ENCODE measurements at places on chromosomes 2 and 18.

GRCh38 chr18:49189772-49190171 lies 239.0 kb upstream of the SMAD7 start:
- DNase-seq = no peak

DNA sequence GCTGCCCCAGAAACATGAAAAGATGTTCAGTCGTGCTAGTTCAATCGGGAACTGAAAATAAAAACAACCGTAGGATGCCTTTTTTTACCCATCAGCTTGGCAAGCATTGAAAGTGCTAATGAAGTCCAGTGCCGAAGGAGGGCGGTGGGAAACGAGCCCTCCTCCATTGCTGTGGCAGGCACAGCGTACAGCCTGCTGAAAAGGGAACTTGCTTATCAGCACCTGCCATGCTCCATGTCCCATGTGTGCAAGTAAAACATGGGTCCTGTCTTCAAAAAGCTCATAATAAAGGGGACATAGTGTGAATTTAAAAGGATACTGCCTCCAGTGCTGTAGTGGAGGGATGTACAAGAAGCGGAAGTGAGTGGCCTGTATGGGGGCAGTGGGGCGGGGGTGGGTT lies 82.4 kb downstream of the ARMC9 start:
- no peak for DNase-seq

- no peak for DNase-seq
These were observed 195.1 kb upstream of the LRP1B start for GRCh38 chr2:142325870-142326269.

DNA sequence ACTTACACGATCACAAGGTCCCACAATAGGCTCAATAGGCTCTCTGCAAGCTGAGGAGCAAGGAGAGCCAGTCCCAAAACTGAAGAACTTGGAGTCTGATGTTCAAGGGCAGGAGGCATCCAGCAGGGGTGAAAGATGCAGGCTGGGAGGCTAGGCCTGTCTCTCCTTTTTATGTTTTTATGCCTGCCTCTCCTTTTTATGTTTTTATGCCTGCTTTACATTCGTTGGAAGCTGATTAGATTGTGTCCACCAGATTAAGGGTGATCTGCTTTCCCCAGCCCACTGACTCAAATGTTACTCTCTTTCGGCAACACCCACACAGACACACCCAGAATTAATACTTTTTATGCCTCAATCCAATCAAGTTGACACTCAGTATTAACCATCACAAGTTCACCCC lies 9.9 kb upstream of the GYPC start:
- DNase-seq = no peak

DNA sequence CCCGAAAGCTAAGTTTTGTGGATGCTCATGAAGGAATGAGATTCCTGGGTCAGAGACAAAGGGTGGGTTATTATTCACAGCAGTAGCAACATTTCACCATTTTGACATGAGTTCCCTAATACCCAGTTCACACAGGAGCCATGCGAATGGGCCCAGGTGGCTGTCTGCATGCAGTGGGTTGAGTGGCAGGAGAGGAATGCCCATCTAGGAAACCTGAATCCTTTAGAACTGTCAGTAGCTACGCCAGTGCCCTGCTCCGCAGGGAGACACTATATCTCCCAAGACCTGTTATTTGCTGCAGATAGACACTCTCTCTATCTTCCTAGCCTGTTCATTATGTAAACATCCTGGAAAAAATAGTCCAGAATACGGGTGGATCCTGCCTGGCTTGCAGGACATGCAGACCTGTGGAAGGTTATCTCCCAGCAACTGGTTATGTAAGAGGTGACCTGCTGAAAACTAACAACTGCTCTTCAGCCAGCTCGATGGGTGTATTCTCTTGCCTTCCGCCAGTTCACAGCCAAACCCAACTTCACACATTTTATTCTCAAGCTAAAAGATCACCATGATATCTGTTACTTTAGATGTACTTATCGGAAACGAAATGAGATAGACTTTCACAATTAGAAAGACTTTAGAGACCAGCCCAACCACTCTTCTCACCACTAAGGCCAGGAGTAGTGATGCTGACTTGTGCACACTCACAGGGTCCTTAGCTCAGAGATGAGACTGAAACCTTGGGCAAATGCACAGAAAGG lies 59.1 kb downstream of the MBP start:
- no peak for DNase-seq
